Activated naive CD4-positive, alpha-beta T cell treated with anti-CD3 and anti-CD28 coated beads, Interleukin-2, amount 10 ng/mL, durations not matched to agents 5 hours and 36 hours (primary cell): ENCODE measurements at places on chromosomes 4 and X. TPM values are rescaled to one million over a fixed set of nuclear protein-coding genes. Genes with fewer than 3 reads are reported as not detected.

BRS3 gene
- total RNA-seq = not detected

GNRHR gene
- not detected for total RNA-seq

TEX13D gene
- not detected for total RNA-seq

NEXMIF gene
- total RNA-seq = 1.6 TPM

TIGD4 gene
- total RNA-seq = 0.08 TPM

RPL34 gene
- total RNA-seq = 1,952 TPM

SPATA18 gene
- total RNA-seq = 0.71 TPM

KDM5C gene
- 91.7 TPM for total RNA-seq

CITED1 gene
- total RNA-seq = not detected

ATOH1 gene
- not detected for total RNA-seq

GC gene
- total RNA-seq = not detected

XAGE1B gene
- total RNA-seq = not detected

RIBC1 gene
- 0.88 TPM for total RNA-seq

RBBP7 gene
- 122 TPM for total RNA-seq

GYG2 gene
- total RNA-seq = not detected

MGAT4D gene
- not detected for total RNA-seq

TMEM164 gene
- 24.0 TPM for total RNA-seq
